NCI-H1092 (cell line): ENCODE measurements at places on chromosomes 3 and 15.

DNA sequence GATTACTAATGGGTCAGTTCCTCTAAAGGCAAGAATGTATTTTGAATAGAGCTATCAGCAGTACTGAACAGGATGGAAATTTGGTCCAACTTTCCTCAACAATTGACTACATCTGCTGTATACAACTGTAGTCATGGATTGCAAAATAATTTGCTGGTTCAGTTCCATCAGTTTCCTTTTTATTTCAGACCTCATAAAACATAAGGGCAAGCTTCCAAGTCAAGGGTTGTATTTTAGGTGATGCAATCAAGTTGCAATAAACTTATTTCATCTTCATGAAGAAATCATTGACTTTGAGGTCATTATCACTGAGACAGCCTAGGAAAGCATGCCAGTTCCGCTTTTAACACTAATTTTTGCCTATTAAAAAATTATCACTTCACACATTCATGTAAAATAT lies 90.4 kb upstream of the TSEN2 start:
- no peak for DNase-seq

- no peak for DNase-seq
Observed at GRCh38 chr15:59244337-59244736, 37.7 kb downstream of the LDHAL6B start.

GRCh38 chr3:172332256-172333041 lies 115.8 kb downstream of the GHSR start:
- DNase-seq: peak; percentile 45

GRCh38 chr3:32320080-32320479 lies 71.6 kb upstream of the CMTM7 start:
- no peak for DNase-seq

DNA sequence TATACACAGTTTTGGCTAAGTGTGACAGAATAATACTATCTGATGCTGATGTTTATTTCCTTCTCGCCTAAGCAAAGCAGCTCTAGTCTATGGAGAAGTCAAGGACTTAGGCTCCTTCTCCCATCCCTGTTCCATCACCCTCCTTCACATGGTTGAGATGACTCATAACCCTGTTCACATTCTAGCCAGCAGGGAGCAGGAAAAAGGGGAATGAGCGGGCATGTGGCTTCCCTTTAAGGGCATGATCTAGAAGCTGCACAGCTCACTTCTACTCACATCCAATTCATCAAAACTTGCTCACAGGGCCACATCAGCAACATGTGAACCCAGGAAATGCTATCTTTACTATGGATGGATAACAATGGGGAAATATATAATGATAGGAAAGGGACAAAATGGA lies 40.9 kb downstream of the CBLB start:
- no peak for DNase-seq

DNA sequence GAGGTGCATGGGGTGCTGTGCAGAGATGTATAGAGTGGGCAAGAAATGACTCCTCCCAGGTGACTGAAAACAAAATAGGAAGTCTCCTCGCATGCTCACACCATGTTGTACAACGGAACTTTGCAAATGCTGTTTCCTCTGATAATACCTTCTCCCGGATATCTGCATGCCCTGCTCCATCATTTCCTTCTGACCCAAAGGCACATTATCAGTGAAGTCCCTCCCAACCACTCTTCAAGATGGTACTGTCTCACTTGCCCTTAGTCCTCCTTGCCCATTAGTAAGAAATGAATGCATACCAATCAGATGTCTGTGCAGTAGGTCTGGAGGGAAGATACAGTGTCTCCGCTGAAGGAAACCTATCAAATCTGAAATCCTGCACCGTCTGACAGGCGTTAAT lies 12.0 kb downstream of the TMED3 start:
- DNase-seq: no peak

DNA sequence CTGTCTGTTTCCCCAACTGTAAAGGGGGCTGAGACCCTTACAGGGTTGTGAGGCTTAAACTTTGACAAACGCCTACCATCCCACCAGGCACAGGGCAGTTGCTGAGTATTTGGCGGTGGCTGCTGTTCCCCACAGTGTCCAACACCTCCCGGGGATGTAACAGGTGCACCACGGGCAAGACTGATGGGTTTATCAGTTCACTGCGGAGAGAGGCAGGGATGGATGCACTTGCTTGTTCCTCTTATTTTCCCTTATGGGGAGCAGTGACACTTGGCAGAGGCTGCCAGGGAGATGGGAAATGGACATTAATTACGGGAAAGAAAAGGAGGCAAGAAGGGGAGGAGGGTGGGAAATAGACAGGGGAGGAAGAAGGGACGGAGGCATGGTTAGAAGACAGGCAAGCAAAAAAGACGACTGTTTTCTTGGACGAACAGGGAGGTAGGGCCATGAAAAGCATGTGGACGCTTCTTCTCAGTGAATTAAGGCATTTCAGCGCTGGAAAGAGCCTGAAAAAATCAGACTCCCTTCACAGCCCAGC lies 16.6 kb upstream of the ADIPOQ start:
- no peak for DNase-seq

DNA sequence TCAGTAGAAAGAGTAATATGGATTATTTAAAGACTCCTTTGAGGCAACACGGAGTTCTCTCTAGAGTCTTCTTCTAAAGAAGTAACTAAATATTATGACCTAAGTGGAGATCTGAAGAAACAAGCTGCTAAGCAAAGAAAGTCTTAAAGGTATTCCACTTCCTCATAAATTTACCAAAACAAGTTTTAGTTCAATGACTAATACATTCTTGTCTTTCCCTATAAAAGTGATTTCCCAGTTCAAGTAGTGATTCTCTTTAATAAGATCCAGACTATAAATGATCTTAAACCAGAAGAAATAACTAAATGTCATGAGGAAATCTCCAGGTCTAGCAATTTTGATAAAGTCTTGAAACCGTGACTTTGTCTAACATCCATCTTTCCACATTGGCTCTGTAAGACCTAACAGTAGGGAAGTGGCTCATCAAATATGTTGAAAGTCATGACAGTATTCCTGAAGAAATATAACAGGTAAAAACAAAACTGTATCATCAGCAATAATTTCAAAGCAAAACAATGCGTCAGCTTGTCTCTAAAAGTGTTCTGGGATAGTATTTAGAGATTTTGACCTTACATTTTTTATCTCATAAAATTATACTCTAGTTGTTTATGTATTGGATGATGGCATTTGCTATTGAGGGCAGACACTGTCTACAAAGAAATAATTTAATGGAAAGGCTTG lies 51.8 kb upstream of the NEDD4 start:
- no peak for DNase-seq

GRCh38 chr3:56111606-56112304 lies 356.5 kb downstream of the ERC2 start:
- no peak for DNase-seq

DNA sequence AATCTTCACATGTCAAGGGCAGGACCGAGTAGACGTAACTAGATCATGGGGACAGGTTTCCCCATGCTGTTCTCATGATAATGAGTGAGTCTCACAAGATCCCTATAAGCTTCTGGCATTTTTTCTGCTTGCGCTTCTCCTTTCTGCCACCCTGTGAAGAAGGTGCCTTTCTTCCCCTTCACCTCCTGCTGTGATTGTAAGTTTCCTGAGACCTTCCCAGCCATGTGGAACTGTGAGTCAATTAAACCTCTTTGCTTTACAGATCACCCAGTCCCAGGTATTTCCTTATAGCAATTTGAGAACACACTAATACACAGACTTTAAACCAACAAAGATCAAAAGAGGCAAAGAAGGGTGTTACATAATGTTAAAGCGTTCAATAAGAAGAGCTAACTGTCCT lies 156.6 kb upstream of the UBE2E2 start:
- DNase-seq: no peak

DNA sequence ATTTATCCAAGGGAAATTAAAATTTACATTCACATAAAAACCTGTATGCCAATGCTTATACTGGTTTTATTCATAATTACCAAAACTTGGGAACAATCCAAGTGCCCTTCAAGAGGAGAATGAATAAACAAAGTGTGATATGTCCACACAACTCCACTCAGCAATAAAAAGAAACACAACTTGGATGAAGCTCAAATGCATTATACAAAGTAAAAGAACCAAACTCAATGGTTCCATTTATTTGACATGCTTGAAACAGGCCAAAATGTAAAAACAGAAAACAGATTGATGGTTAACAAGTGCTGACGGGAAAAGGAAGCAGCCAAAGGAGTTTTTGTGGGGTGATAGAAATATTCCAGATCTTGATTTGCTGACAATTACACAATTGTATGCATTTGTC lies 23.5 kb downstream of the OCA2 start:
- peak; percentile 27 for DNase-seq

DNA sequence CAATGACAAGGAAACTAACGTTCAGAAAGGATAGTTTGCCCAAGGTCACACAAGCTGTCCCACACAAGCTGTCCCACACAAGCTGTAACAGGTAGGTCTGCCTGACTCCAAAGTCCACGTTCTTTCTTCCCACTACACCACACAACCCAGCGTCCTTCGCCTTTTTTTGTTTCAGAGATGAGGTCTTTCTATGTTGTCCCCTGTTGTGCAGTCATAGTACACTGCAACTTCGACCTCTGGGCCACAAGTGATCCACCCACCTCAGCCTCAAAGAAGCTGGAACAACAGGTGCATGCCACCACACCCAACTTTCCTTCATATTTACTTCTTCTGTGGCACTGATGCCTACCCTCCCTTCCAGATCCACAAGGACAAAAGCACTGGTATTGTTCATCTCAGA lies 21.4 kb downstream of the MB21D2 start:
- no peak for DNase-seq

GRCh38 chr3:40350529-40350928 lies 36.5 kb upstream of the ENTPD3 start:
- no peak for DNase-seq

- no peak for DNase-seq
Observed at GRCh38 chr3:9141928-9142289, 107.5 kb downstream of the SRGAP3 start.

- no peak for DNase-seq
Observed at GRCh38 chr3:31055757-31056156, 161.3 kb upstream of the GADL1 start.

- no peak for DNase-seq
Observed at GRCh38 chr15:69805248-69805953, 292.3 kb downstream of the TLE3 start.

DNA sequence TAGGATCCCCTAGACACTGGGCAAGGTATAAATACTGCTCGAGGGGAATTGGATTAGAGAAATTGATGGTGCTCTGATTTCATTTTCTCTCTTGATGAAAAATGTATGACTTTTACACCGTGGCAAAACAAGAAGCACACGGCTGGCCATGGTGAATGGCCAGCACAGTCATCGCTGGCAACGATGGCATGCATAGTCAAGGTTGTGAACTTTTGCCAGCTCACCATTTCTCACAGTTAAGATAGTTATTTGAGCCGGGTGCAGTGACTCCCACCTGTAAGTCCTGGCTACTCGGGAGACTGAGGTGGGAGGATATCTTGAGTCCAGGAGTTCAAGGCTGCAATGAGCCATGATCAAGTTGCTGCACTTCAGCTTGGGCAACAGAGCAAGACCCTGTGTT lies 95.4 kb downstream of the HMG20A start:
- no peak for DNase-seq

- DNase-seq: no peak
Observed at GRCh38 chr15:66670175-66670574, 31.9 kb upstream of the SMAD6 start.

DNA sequence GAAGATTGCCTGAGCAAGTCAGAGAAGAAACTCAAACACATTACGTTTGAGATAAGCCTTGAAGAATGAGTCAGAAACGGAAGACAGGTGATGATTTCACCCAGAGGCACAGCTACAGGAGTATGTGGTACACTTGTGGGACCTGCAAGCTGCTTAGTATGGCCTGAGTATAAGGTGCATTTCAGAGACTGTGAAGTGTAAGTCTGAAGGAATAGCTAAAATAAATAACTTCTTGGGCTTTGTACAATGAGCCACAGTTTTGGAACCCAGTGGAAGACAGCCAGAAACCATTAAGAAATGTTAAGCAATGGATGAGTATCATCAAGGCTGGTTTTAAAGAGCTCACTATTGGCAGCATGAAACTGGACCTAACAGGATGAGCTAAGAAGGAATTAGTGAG lies 826.2 kb downstream of the ROBO1 start:
- DNase-seq: no peak

- no peak for DNase-seq
Observed at GRCh38 chr15:38745626-38746025, 181.0 kb upstream of the RASGRP1 start.

- DNase-seq: no peak
Observed at GRCh38 chr3:71865727-71866126, 80.8 kb upstream of the PROK2 start.

- DNase-seq: no peak
Observed at GRCh38 chr15:59119625-59120024, 14.7 kb downstream of the CCNB2 start.

DNA sequence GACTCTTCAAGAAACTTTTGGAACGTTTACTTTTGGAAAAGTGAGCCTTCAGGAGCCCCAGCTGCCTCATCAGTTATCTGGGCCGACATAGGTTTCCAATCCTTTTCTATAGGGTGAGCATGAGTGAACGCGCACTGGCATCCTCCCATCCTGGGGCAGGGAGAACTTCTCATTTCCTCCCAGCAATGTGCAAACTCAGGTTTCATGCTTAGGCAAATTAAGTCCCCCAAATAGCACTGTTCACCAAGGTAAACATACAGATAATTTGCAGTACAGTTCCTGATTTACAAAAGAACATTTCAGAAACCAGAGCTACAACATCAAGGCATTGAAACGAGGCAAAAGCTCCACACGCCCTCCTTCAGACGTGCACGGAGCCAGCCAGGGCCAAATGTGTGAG lies 333.5 kb upstream of the NR2E3 start:
- no peak for DNase-seq

DNA sequence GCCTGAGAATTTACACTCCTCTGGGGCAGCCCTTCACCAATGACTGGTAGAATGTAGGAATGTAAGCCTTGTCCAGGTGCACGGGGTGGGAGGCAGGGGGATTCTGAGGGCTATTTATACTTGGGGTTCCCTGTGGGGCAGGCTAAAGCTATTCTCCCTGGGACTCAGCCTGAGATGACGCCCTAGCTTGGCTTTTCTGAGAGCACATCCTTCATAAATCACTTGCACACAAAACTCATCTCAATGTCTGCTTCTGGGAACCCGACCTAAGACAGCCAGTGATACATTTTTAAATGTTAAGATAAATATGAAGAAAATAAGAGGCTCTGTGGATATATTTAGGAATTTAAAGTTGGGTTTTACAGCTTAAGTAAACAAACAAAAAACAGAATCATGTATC lies 16.6 kb downstream of the TMEM158 start:
- DNase-seq: no peak

DNA sequence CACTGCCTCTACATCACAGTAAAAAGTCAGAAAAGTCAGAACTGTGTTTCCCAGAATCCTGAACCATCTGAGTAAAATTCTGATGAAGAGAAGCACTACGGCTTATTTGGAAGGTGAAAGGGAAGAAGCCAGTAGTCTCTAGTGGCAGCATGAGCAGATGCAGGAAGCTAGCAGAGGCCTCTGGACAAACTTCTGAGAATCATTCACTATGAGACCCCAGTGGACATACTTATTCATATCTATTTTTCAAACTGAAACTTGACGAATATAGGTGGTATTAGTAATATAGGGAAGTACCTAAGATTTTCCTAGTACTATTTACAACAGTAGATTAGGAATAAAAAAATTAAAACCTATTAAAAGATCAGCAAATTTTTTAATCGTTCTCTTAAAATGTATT lies 272.8 kb upstream of the TTC14 start:
- DNase-seq: no peak
